Bone marrow (tissue), 2 donors: ENCODE measurements at places on chromosomes 12 and 14.

GRCh38 chr12:41443690-41444089, 255.6 kb downstream of the PDZRN4 start:
- no peak for DNase-seq

DNA sequence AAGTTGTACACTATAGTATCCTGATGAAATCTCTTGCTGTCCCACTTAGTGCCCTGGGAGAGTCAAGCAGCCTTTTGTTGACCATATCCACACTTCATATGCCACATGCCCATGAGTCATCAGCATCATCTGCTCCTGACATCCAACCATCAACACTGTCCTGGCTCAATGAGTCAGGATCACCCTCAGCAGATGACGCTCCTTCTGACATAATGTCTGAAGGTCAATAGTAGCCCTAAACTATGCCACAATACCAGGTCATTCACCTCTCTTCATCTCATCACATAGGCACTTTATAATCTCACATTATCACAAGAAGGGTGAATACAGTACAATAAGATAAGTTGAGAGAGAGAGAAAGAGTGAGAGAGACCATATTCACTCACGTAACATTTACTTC, 369.0 kb upstream of the FAR2 start:
- DNase-seq, result no peak

DNA sequence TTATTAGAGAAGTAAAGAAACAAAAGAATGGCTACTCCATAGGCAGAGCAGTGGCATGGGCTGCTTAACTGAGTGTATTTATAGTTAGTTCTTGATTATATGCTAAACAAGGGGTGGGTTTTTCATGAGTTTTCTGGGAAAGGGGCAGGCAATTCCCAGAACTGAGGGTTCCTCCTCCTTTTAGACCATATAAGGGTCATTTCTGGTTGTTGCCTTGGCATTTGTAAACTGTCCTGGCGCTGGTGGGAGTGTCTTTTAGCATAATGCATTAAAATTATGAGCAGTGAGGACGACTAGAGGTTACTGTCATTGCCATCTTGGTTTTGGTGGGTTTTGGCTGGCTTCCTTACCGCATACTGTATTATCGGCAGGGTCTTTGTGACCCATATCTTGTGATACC, 40.1 kb downstream of the CCDC60 start:
- DNase-seq, result no peak

DNA sequence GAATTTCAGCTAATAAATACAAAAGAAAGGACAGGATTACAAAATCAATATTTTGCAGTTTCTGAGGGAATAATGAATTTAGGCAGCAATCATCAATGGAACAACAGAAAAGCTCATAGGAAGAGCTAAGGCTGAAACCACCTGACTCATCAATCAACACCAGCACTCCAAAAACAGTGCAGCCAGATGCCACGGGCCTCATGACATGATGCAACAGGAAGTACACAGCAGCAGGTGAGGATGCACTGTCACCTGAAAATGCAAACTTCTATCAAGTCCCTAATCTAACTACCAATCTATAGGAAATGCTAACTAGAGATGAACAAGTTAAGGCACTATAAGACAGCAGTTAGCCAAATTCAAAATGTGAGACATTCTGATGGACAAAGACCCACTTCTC, 21.7 kb downstream of the GNS start:
- no peak for DNase-seq

DNA sequence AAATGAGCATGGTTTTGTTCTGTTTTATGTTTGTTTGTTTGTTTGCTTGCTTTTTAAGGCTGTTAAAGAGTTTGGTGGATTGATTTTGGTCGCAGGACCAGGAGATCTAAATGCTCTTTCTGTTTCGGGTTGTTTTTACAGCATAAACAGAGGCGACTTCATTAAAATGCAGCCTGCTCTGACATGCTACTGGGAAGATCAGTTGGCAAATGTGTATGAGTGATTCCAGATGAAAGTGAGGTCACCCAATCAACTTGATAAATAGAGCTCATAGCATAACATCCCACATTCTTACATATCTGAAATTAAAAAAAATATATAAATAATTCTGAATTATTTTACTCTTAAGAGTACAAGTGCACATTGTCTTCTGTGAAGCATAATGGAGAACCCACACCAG, 947.7 kb downstream of the GALC start:
- DNase-seq, result no peak

GRCh38 chr14:79525416-79525815, 685.9 kb downstream of the DIO2 start:
- DNase-seq, result no peak

GRCh38 chr14:103887557-103888115, 40.3 kb upstream of the PPP1R13B start:
- DNase-seq, result no peak

DNA sequence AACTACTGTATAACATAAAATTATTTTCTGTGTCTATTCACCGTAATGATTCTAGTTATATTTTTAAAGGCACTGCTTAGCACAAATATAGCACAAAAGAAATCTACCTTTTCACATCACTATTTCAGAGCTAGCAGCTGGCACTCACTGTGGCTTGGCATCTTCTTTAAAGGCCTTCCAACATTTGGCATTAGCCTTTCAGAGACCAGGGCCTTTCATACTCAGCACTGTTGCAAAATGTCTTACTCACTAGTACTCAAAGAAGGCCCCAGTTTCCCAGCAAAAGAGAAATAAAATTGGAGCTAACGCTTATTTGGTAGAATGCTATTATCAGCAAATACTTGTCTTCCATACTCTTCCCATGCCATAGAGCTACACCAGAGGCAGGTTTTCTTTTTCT, 238.4 kb downstream of the MED13L start:
- no peak for DNase-seq

- DNase-seq, result no peak
These were observed 101.2 kb downstream of the PPP2R5C start for GRCh38 chr14:101862711-101863110.

- no peak for DNase-seq
These were observed 15.5 kb upstream of the ENDOU start for GRCh38 chr12:47740606-47741339.

DNA sequence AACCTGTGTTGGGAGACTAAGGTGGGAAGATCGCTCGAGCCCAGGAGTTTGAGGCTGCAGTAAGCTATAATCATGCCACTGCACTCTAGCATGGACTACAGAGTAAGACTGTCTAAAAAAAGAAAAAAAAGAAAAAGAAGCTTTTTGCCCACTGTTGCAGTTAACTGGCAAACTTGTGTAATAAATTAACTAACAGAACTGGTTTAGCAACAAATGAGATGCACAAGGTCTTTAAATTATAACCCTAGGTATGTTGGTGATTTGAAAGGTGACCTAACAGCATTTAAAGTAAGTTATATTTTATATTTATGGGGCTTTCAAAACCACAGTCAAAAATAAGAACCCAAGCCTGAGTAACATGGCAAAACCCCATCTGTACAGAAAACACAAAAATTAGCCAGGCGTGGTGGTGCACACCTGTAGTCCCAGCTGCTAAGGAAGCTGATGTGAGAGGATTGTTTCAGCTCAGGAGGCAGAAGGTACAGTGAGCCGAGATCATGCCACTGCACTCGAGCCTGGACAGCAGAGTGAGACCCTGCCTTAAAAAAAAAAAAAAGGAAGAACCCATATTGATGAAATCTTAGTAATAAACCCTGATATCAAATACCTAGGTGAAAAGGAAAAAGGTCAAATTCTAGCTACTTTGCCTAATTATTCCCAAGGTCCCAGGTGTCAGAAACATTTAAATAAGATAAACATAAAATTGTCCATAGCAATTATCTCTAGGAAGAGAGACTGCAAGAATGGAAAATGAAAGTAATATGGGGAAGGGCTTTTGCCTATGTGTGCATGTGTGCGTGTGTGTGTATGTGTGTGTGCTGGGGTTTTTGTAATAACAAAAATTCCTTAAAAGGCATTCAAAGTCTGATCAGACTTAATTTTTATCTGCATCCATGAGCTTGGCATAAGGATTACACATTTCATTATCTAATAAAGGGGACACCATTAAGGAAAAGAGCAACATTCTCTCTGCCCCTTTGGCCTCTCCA, 15.4 kb downstream of the SYNE2 start:
- no peak for DNase-seq

- DNase-seq, result no peak
These were observed 32.9 kb downstream of the SETD3 start for GRCh38 chr14:99447739-99448138.

- no peak for DNase-seq
These were observed 266.5 kb downstream of the PAWR start for GRCh38 chr12:79424109-79424721.

DNA sequence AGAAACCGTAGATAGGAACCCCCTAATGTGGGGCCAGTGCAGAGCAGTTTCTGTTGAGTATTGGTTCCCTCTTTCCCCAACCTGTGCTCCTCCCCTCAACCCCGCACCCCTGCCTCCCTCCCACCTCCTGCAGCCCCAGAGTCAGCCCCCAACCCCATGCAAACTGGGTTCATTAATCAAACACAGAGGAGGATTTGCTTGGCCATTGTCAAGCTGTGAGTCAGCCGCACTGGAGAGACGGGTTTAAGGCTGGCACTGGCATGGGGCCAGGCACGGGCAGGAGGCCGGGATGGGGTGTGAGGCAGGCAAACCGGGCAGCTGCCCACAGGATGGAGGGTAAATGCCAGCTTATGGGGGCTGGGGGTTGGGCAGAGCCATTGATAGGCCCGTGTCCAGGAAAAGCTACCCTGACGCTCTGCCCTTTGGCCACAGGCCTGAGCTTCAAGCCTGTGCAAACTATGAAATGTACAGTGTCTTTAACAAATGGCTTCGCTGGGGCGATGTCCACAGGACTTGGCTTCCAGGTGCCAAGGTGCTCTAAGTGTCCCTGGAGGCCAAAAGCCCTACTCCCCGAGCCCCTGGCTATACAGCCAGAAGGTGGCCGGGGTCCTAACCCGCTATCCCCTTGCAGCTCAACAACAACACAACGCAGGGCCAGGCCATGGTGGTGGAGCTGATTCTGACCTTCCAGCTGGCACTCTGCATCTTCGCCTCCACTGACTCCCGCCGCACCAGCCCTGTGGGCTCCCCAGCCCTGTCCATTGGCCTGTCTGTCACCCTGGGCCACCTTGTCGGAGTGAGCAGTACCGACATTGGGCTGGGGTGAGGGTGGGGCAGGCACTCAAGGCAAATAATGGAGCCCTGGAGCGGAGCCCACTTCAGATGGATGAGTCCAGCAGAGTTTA, 1.4 kb downstream of the AQP5 start:
- no peak for DNase-seq

- no peak for DNase-seq
These were observed 211.8 kb downstream of the MSRB3 start for GRCh38 chr12:65490250-65490649.

GRCh38 chr12:64385468-64385867, 5.1 kb downstream of the C12orf56 start:
- DNase-seq, result no peak
